NB4 (cell line): ENCODE measurements at places on chromosomes 5 and 9.

DNA sequence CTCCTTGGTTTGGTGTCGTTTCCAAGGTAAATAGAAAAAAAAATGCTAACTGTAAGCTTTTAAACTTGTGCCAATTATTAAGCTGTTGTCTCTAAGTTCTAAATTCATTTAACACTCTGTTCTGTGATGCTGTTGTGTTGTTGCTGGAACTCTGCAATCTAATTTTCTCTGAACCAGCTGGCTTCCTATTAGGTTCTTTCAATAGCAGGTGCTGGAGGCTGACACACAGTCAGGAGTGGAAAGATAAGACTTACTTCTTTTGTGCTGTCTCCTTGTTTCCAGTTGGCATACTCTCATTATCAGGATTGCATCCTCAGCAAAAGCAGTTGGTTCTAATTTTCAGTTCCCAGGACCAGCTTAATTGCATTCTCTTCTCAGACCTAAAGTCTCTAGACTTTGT, 1252.6 kb upstream of the NUDT12 start:
- no peak for DNase-seq

- no peak for DNase-seq
Observed at GRCh38 chr9:122127396-122127798, 32.2 kb downstream of the NDUFA8 start.

- no peak for DNase-seq
Observed at GRCh38 chr5:16722097-16722495, 105.3 kb upstream of the RETREG1 start.

- DNase-seq, result peak; percentile 81
Observed at GRCh38 chr5:148740966-148741742, 85.3 kb upstream of the ADRB2 start.

- no peak for DNase-seq
Observed at GRCh38 chr5:159161361-159162214, 47.8 kb downstream of the RNF145 start.

DNA sequence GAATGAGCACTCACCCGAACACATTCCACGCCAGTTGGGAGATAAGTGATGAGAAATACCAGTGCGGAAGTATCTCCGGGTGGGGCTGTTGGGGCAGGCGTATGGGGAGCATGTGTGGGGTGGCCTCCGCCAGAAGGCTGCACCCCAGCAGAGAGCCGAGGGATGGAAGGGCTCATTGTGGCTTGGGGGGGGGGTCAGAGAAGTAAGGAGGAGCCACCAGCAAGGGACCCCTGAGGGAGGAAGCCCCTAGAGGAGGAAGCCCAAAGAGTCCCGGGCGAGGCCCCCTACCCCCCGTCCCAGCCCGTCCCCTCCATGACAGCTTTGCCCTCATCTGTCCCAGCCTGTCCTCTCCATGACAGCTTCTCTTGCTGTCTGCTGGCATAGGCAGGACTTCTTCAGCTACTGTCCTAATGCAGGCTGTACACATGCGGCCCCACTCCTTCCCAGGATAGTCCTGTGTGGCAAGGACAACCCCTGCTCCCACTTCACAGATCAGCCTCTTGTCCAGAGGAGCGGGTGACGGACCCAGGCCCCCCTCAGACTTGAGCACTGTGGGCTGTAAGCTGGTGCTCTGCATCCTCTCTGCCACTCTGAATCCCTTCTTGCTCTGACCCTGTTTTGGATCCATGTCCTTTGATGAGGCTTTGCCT, 239.6 kb downstream of the CACNA1B start:
- no peak for DNase-seq

DNA sequence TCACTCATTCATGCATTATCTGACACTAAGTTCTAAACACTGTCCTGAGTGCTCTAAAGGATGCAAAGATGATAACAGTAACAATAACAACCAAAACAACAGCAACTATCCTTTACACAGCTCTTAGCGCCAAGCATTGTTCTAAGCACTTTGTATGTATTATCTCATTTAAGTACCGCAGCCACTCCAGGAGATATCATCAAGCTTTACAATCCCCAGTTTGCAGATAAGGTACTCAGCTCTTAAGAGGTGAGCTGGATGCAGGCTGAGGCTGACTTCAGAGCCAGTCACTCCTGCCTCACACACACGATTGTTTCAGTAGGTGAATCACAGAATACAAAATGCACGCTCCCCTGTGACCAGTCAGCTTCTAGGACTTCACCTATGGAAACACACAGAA, 141.8 kb downstream of the PAX5 start:
- no peak for DNase-seq

GRCh38 chr9:135728436-135729110, 26.6 kb downstream of the KCNT1 start:
- DNase-seq, result no peak

GRCh38 chr5:121725450-121725849, 126.2 kb upstream of the FTMT start:
- DNase-seq, result no peak

GRCh38 chr5:59174248-59174844, 591.5 kb downstream of the RAB3C start:
- peak; percentile 72 for DNase-seq

DNA sequence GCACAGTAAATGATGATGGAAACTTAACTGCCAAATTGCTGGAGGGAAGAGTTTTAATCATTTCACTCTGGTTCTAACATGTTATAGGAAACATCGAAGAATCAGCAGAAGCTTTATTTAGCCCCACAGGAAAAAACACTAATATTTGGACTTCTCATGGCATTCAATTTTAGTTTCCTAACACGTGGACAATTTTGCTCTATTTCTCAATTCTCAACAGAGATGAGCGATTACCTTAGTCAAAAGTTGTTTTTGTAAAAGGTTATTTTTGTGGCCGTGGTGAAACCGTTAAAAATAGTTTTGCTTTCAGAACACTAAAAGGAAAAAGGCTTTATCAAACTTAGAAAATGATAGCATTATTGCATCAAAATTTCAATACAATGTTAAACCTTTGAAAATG, 235.2 kb downstream of the PLK2 start:
- no peak for DNase-seq
